ENCODE measurements at places on chromosomes 4 and X.

DNA sequence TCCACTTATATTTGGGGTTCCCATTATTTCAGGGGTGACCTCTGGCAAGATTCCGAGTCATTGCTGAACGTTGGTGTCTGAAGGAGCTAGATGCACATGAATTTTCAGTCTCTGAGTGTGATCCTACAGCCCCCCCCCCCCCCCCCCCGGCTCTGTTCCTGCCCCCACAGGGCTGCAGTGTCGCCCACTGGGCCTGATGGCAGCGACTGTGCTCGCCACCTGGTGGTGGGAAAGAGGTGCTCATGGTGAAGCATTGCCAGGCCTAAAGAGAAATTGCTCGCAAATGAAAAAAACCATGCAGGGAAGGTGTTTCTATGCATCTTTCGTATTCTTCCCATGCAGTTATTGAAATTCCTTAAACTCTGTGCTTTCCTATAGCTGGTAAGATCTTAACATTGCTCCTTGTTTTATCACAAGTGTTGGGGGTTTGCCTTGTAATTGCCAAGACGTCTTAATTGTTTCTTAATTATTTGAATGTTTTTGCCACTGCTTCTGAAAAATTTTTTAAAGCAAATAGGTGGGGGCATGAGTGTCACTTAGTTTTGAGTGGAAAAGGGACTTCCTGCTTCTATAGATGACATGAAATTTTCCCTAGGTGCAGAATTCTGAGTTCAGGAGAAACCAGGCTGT, 63.2 kb downstream of the CLDN22 start:
- DNase-seq: peak; percentile 11

GRCh38 chr4:52052475-52052780, 1.3 kb downstream of the SPATA18 start:
- DNase-seq: no peak

- DNase-seq: no peak
Observed at GRCh38 chr4:128823025-128823661, 13.6 kb downstream of the JADE1 start.

GRCh38 chrX:153499876-153500275, 5.1 kb downstream of the BGN start:
- no peak for DNase-seq

GRCh38 chrX:71935476-71935875, 24.8 kb downstream of the NHSL2 start:
- DNase-seq: no peak
